ENCODE measurements at places on chromosomes 16 and 17.

- no peak for DNase-seq
These were observed 17.9 kb downstream of the NSRP1 start for GRCh38 chr17:30134551-30134950.

DNA sequence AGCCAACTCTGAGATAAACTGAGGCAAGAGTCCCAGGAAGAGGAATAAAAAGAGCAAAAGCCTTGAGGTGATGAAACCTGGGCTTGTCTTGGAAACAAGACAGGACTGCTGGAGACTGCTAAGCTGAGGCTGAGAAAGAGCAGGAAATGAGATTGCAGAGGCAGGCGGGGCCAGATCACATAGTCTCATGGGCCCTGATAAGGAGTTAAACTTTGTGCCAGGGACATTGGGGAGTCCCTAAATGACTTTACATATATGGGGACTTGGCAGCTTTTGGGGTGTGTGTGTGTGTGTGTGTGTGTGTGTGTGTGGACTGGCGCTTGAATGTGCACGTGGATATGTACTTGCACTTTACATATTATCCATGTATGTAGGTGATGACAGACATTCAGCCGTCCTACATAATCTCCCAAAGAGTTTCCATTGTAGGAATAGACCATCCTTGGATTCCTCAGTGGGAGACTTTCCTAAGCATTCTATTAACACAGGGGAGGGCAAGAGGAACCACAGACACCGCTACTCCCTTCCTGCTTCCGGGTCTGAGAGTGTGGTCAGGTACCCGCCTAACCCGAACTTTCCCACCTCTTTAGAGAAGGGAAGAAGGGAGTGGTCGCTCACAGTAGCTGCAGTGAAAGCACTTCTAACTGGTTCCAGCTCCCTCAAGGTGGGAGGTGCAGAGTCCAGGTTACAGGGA is 123.1 kb downstream of the LYRM1 start:
- no peak for DNase-seq

- DNase-seq = no peak
These were observed 286.5 kb downstream of the HS3ST4 start for GRCh38 chr16:25978218-25978617.

DNA sequence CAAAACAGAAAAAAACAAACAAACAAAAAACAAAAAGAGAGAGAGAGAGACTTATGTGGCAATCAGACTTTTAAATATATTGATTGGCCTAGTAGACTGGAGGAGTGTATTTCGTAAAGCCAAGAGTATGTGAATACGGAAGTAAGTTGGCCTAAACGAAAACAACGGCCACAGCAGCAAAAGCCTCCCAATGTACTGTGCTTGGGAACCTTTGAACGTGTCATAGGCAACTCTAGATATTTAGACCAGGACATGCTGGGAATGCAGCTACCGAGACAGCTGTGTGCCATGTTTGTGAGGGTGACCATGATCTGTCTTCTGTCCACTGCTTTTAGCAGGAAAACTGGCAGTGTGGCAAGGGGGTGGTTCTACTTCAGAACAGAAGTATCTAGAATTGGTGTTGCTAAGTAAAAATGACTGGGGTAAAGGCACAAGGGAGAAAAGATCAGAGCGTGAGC is 7.4 kb downstream of the MAF start:
- DNase-seq = no peak

DNA sequence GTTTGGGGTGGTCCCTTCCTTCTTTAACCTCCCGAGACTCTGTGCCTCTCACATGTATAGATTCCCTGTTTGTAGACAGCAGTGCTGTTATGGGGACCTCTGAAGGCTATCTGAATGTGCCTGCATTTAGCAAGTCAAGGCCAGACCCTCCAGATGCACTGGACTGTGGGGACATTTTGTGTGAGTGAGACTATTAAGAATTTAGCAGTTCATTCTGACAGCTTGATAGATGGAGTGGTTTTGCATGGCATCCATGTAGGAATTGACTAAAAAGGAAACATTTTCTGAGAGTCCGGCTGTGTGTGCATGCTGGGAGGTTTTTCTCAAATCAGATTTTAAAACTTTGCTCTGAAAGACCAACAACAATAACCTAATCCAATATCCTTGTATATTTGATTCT is 226.3 kb downstream of the MSI2 start:
- DNase-seq = no peak

GRCh38 chr16:11501632-11502031 is 85.1 kb downstream of the LITAF start:
- no peak for DNase-seq

DNA sequence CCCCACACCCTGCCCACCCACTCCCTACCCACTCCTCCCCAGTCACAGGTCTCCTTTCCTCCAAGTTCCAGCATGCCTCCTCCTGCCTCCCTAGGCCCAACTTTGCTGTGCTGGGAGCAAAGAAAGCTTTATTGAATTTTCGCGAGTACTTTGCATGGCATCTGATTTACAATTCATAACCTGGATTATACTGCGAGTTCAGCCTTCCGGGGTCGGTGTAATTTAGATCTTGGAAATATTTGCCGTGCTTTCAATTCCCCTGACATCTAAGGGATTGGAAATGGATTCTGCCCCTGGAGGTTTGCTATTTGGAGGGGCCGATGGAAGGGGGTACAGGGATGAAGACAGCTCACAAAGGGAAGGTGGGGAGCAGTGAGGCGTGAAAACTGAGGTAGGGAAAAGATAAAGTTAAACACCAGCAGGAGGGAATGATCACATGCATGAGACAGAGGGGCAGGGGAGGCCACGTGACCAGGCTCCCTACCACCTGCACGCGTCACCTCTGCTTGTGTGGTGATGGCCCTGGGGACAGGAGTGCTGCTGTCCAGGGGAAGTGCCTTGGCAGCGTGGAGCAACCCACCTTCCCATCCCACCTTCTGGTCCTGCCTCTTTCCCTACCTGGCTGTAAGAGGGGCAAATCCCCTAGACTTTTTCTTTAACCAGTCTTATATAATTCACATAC is 132.3 kb upstream of the RPL38 start:
- no peak for DNase-seq

DNA sequence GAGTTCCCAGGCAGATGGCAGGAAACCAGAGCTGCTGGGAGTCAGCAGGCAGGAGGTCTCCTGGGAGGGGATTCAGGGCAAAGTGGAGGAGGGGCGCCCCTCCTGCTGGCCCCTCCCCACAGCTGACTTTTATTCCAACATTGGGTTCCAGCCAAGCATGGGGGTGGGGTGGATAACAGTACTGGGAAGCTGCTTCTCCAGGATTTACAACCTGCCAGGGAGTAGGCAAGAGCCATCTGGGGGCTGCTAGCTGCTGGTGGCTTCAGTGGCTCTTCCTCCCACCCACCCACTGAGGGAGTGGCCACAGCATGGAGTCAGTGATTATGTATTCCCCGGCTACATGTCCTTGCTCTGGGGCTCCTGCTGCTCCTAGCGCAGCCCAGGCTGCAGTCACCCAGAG is 36.8 kb downstream of the TMEM132E start:
- DNase-seq = no peak

GRCh38 chr16:28181515-28181914 is 30.2 kb downstream of the XPO6 start:
- DNase-seq = no peak

- no peak for DNase-seq
These were observed 11.4 kb upstream of the CCL2 start for GRCh38 chr17:34243364-34244320.

DNA sequence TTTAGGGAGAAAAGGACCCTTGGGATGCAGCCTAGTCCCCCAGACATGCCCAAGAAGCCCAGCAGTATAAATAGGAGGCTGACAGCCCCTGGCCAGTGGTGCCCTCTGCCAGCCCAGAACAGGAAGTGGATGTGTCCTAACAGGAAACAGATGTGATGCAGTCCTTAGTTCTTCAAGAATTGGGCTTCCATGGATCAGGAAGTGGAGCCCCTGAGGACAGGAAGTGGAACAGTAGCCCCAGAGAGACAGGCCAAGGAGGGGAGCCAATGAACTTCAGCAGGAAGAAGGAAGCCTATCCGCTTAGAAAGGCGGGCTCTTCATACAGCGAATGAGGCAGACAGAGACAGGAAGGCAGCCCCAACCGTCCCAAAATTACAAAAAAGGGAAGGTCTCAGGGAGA is 7.2 kb downstream of the CTF1 start:
- DNase-seq = no peak

GRCh38 chr16:81666113-81666512 is 113.0 kb upstream of the PLCG2 start:
- DNase-seq = no peak

GRCh38 chr16:79269211-79269863 is 331.2 kb downstream of the MAF start:
- DNase-seq = no peak

GRCh38 chr17:9817086-9817485 is 4.8 kb downstream of the GSG1L2 start:
- DNase-seq = no peak

DNA sequence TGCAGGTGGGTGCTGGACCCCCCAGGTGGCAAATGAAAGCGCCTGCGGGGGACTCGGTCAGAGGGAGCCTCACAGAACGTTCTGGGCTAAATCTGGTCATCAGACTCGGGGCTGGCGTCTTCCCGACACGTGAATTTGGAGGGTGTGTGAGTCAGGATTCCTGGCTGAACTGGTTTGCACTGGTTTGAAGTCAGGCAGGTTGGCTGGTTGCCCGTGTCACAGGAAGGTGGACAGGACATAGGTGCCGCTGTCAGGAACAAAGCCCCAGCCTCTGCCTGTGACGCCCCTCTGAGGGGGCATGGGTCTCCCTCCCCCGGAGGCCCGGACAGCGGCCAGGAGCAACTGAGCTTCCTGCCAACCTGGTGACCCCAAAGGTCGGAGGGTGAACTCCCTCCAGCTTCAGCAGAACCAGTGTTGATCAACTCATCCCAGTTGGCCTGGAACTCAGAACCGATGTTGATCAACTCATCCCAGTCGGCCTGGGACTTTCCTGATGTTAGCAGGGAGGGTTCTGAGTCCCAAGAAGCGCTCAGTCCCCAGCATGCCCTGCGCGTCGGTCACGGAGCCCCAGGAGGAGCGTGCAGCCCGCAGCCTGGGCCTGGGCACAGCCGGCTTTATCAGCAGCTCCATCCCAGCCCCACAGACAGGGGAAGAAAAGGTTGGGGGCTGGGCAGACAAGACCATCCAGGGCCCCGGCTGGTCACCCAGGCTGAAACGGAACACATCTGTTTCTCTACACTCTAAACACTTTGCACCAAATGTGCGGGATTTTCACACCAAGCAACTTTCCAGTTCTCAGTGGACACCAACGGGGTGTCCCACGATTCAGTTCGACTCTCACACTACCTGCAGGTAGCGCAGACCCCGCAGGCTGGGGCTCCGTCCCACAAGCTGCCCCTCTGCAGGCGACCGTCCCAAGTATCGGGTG is 14.4 kb upstream of the METRNL start:
- DNase-seq = no peak

DNA sequence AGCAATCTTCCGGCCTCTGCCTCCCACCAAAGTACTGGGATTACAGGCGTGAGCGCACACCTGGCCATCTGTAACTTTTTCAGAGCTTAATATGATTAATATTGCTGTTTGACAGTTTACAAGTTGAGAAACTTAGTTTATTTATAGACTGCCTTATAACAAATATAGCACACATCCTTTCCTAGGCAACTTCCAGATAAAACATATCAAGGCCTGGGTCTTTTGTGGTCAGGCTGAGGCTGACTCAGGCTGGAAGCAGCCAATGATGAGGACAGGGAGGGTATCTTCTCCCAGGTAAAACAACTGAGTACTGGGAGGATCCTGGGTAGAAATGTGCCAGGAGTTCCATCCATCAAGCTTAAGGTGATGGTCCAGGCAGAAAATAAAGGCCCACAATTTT is 16.2 kb downstream of the LUC7L start:
- no peak for DNase-seq

GRCh38 chr17:17382971-17383370 is 79.8 kb downstream of the NT5M start:
- no peak for DNase-seq

DNA sequence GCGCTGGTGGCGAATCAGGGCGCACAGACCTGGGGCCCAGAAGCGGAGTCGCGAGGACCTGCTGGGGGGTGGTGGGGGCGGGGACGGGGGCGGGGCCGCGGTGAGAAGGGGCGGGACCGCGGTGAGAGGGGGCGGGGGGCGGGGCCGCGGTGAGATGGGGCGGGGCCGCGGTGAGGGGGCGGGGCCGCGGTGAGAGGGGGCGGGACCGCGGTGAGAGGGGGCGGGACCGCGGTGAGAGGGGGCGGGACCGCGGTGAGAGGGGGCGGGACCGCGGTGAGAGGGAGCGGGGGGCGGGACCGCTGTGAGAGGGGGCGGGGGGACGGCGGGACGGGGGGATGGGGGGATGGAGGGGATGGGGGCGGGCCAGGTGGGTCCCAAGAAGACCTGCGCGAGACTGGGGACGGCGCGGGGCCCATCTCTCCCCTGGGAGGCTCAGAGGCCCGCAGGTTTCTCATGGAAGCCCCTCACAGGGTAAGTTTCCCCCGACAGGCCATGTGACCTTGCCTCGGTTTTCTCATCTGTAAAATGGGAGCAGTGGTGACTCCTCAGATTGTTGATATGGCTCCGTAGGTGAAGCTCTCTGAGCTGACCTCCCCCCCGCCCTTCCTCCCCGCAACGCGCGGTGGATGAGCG is 28.6 kb upstream of the DBNDD1 start:
- DNase-seq = no peak

DNA sequence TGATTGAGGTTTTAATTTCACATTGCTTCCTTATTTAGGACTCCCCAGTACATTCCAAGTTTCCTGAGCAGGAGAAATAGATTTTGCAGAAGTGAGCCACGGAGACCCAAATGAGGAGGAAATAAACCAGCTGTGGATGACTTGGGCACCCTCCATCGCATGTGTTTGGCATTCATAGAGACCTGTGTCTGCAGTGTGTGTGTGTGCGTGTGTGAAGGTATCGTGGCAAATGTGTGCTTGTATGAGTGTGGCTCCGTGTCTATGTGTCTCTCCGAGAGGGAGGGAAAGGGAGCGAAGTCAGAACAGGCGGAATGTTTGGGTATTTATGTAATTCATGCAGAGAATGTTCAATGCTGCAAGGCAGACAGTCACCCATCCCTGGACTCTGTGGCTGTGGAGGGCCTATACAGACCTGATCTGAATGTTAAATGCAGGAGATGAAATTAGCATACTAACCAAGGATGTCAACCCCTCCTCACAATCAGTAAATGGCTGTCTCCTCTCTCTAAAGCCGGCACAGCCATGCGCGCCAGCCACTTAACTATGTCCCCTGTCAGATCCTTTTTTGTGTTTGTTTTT is 186.0 kb upstream of the ZFHX3 start:
- no peak for DNase-seq

DNA sequence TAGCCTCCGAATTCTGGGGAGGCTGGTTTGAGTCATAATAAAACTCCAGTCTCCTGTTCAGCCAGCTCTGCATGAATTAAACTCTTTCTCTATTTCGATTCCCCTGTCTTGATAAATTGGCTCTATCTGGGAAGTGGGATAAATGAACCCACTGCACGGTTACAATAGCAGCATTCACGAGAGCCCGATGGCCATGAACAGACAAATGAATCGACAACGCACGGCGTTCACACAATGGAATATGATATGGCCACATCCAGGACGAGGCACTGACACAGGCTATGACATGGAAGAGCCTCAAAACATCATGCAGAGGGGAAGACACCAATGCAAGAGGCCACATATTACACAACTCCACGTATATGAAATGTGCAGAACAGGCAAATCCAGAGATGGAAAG is 5.6 kb upstream of the CARD14 start:
- no peak for DNase-seq

- no peak for DNase-seq
These were observed 11.4 kb upstream of the CCL1 start for GRCh38 chr17:34374457-34374856.

- peak; percentile 83 for DNase-seq
These were observed 13.5 kb downstream of the SPHK1 start for GRCh38 chr17:76397687-76398522.
